Amniotic epithelial cell (primary cell): ENCODE measurements at places on chromosomes 11 and 22.
A peak's percentile ranks its signal among the peaks of the same experiment; 100 is the strongest.

GRCh38 chr11:45159781-45160365 is 13.4 kb downstream of the PRDM11 start:
- DNase-seq, result no peak

- DNase-seq, result peak; percentile 99
Measured at GRCh38 chr11:100876815-100877520, 189.9 kb downstream of the ARHGAP42 start.

DNA sequence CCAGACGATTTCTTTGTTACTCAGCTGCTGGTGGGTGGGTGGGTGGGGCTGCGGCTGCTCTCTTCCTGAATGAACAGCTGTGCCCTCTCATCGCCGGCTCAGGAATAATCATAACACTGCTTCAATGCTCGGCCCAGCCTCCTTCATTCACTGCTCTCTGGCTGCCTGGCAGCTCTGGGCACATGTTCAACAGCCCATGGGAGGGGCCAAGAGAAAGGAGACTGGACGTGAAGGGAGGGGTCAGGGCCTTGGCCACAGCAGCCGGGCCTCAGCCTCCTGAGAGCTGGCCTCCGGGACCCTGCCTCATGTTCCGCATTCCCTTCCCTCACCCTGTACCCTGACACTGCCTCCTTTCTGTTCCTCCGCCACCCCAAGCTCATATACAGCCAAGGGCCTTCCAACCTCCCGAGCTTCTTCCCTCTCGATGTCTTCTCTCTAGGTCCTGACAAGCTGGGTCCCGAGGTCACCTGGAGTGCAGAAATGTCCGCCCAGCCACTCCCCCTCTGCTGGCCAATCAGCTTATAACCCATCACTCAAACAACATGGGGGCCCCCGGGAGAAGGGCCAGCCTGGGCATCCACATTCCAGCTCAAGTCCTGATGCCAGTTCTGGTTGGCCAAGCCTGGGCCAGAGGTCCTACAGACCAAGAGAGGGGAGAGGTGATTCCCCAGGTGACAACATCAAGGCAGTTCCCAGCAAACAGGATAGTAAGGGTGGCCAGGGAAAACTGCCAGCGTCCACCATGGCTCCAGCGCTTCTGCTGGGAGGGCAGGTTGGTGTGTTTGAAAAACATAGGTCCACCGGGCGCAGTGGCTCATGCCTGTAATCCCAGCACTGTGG is 3.2 kb upstream of the CSDC2 start:
- DNase-seq, result peak; percentile 77

GRCh38 chr11:15473954-15474837 is 359.5 kb downstream of the INSC start:
- no peak for DNase-seq

GRCh38 chr11:92658733-92659132 is 310.7 kb upstream of the MTNR1B start:
- no peak for DNase-seq

- peak; percentile 74 for DNase-seq
Measured at GRCh38 chr11:122900587-122901202, 18.1 kb downstream of the JHY start.

DNA sequence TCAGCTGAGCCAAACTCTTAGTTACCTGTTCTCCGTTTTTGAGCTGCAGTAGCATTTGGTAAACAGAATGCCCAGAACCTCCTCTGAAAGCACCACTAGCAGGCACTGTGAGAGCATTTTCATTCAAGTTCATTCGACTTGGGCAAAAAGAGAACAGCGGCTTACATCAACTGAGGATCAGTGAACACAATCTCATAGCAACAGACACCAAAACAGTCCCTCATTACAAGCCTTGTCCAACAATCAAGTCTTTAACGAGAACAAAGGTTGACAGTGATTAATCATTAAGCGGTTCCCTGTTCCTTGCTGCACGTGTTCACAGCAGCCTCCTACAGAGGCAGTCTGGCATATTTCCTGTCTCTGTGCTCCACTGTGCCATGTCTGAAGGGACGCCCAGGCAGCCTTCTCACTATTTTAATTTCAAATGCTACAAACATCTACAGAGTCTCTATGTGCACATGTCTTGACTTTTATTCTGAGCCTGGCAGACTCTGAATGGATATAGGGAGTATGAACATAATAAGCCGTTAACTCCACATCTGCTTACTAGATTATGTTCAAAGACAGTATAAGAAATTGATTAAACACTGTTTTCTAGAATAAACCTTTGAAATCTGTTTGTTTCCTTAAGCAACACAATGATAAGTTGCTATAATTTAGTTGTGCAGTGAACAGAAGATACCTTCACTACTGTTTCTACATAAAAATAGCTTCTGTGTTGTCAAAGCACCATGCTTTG is 88.3 kb upstream of the MTMR2 start:
- DNase-seq, result peak; percentile 89

DNA sequence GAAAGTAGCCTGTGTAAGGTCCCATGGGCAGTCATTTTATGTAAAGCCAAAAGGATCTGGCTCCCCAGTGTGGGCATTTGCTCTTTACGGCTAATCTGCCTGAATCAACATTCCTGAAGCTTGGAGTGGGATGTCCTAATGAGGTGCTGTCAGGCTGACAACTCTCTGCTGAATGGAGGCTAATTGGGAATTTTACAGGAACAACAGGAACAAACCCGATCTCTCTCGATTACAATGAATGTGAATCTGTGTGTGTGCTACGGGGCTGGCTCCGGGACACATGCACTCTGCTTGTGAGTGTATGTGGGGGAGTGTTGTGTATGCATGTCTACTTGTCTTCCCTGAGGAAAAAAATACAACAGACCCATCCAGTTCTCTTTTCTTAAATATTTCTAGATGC is 415.2 kb downstream of the TENM4 start:
- no peak for DNase-seq

- DNase-seq, result no peak
Measured at GRCh38 chr11:28457481-28458065, 349.4 kb downstream of the METTL15 start.

GRCh38 chr22:20424932-20425565 is 12.6 kb downstream of the SCARF2 start:
- no peak for DNase-seq

- no peak for DNase-seq
Measured at GRCh38 chr22:43878831-43879550, 12.8 kb downstream of the PNPLA5 start.

- peak; percentile 69 for DNase-seq
Measured at GRCh38 chr22:35313311-35314121, 13.8 kb downstream of the TOM1 start.

DNA sequence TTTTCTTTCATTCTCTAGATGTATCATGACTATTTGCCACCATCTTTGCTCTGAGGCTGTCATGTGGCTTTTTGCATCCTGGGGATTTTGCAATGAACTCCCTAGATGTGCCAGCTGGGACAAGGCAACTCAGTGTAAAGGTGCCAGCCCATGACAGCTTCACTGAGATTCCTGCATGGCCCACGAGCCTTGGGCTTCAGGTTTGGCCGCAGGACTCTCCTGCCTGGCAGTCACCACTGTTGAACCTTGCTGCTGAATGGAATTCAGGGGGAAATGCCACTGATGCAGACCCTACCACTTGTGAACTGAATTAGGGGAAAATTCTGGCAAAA is 385.2 kb downstream of the SOX6 start:
- no peak for DNase-seq

- DNase-seq, result no peak
Measured at GRCh38 chr11:102399189-102399588, 52.2 kb downstream of the BIRC2 start.

- no peak for DNase-seq
Measured at GRCh38 chr11:35089666-35090065, 49.3 kb upstream of the CD44 start.

DNA sequence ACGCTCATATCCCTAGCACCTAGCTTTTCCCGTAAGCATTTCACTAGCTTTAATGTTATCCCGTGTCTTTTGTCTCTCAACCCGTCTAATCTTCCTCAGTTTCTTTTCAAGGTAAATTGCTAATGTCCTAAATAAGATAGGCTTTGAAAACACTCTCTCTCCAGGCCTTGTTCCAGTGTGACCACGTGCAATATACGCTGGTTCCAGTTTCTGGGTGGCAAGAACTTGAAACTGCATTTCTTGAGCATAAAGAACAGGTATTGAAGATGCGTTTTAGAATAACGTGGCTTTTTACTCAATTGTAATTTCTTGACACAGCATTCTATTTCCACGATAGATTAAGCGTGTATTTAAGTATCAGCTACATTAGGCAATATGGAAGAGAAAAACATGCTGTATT is 1.1 kb downstream of the CDC45 start:
- DNase-seq, result no peak

DNA sequence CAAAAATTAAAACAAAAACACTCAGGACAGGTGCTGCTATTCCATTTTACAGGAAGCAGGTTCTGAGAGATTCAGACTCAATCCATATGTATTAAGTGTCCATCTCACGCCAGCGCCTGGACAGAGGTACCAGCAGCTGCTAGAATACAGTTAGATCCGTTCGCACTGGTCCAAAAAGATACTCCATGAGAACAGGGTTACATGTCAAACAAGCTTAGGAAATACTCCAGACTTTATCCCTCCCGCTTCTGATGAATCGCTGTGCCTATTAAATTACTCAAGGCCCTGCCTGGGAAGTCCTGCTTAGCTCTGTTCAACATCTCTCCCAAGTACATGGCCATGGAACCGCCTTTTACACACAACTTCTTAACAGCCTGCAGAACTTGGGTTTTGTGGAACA is 50.2 kb upstream of the SLC35C1 start:
- peak; percentile 93 for DNase-seq

DNA sequence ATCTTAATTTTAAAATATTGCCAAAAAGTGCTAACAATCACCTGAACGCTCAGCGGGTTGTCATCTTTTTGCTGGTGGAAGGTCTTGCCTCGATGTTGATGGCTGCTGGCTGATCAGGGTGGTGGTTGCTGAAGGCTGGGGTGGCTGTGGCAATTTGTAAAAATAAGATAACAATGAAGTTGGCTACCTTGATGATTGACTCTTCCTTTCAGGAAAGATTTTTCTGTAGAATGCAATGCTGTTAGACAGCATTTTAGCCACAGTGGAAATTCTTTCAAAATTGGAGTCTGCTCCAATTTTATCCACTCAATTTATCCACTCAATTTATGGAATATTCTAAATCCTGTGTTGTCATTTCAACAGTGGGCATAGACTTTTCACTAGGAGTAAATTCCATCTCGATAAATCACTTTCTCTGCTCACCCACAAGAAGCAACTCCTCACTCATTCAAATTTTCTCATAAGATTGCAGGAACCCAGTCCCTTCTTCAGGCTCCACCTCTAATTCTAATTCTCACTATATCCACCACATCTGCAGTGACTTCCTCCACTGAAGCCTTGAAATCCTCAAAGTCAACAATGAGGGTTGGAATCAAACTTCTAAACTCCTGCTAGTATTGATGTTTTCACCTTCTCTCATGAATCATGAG is 78.8 kb downstream of the LINC01488 start:
- peak; percentile 2 for DNase-seq

- no peak for DNase-seq
Measured at GRCh38 chr22:27825174-27825573, 23.6 kb upstream of the MN1 start.

GRCh38 chr11:109326781-109327180 is 95.2 kb upstream of the C11orf87 start:
- DNase-seq, result no peak

DNA sequence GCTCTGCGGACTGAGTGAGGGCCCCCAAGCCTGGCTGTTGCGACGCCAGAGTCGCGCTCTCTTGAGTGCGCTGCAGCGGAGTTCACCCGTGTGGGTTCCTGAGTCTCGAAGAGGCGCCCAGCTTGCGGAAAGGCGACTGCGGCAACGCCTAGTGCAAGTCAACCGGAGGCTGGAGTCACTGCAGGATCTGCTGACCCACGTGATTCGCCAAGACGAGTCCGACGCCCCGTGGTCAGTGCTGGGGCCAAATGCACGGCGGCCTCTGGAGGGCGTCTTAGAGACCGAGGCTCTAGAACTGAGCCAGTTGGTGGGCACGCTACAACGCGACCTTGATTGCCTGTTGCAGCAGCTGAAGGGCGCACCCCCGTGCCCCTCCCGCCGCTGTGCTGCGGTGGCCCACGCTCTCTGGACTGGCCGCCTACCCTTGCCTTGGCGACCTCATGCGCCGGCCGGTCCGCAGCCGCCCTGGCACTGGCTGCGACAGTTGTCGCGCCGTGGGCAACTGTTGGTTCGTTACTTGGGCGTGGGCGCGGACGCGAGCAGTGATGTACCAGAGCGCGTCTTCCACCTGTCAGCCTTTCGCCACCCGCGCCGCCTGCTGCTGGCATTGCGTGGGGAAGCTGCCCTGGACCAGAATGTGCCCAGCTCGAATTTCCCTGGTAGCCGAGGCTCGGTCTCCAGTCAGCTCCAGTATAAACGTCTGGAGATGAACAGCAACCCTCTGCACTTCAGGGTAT is 32.6 kb downstream of the RRP8 start:
- no peak for DNase-seq

GRCh38 chr22:41311487-41311886 is 10.2 kb downstream of the ZC3H7B start:
- DNase-seq, result no peak

DNA sequence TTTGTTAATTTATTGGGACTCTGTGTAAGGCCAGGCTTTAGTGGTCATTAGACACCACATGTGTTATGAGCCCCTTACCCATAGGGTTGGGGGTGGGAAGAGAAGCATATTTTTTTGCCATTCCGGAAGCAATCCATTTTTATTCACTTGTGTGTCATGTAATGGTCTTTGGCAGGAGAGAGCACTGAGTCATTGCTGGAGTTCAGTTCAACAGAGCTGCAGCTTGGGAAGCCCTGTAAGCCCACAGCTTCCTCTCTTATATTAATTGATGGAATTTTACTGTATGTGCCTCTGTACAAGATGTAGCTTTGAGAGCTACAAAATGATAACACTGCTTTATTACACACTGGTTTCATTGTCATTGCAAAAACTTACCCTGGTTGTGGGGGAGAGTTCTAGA is 177.3 kb upstream of the SORL1-AS1 start:
- peak; percentile 67 for DNase-seq

DNA sequence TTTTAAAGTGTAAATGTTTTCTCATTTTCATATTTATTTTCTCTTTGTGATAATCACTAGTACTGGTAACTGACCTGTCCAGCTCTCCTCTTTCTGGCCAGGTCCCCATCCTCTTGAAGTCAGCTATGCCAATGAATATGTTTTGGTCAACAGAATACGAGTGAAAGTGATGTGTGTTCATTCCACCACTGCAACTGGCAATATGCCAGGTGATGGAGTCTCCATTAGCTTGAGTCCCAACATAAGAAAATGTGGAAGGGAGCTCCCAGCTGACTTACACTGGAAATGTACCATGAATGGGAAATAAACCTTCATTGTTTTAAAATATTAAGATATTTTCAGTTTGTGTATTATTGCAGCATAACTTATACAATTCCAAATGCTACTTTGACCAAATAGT is 75.8 kb downstream of the CCDC34 start:
- DNase-seq, result no peak

- DNase-seq, result no peak
Measured at GRCh38 chr11:24833573-24833972, 336.7 kb downstream of the LUZP2 start.
